Pancreas (tissue), 10 donors: ENCODE measurements at places on chromosomes 1 and 21.
A peak's percentile ranks its signal among the peaks of the same experiment; 100 is the strongest.

DNA sequence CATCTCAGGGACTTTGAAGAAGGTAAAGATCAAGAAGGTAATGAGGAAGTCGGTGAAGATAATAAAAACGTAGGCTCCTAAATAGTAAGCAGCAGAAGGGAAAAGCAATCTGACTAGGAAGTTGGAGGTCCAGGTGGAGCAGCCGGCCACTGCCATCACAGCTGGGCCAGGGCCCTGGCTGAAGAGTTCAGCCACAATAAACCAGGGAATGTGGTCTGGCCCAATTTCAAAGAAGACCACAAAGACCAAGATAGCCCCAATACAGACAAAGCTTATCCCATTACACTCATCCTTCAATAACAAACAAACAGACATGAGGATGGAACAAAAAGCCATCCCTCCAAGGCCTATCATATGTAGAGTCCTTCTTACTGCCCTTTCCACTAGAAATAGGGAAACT, 18.4 kb upstream of the JAK1 start:
- DNase-seq: no peak

- no peak for DNase-seq
Measured at GRCh38 chr21:17784180-17784598, 35.0 kb downstream of the C21orf91 start.

- DNase-seq: no peak
Measured at GRCh38 chr1:236861560-236862218, 66.6 kb downstream of the MTR start.

DNA sequence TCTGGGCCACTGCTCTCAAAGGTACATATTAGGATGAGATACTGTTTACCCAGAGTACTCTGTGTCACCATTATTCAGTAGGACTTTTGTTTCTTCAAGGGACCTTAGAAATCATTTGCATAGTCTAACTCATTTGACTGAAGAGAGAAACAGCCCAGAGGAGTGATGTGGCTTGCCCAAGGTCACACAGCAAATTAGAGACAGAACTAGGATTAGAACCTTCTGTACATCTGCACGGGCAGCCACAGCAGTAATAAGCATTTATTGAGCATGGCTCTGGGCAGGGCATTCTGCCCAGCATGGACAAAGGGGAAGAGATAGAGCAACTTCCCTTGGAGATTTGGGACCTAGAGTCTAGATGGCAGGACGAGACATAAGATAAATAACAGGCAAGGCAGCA, 5.7 kb upstream of the NHLH1 start:
- DNase-seq: no peak

- no peak for DNase-seq
Measured at GRCh38 chr1:44265656-44266358, 52.5 kb downstream of the DMAP1 start.

DNA sequence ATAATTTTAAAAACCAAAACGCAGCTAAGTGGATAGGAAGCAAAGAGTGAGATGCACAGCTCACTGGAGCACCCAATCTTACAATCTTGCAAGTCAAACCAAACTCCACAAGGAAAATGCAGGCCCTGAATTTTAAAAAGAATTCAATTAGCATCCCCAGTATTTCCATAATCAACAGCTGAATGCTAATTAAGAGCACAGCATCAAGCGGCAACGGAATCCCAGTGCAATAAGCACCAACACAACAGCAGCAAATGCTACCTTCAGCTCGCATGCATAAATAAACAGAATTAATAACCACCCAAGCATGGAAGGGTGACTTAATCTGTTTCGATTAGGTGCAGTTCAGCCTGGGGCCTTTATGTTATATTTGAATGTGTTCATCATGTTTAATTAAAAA, 142.9 kb downstream of the SLC45A1 start:
- no peak for DNase-seq

GRCh38 chr1:168341483-168341975, 60.9 kb downstream of the TBX19 start:
- DNase-seq: no peak

GRCh38 chr21:37206496-37206895, 60.6 kb downstream of the VPS26C start:
- DNase-seq: no peak

- no peak for DNase-seq
Measured at GRCh38 chr1:15261155-15262002, 14.4 kb downstream of the FHAD1 start.

DNA sequence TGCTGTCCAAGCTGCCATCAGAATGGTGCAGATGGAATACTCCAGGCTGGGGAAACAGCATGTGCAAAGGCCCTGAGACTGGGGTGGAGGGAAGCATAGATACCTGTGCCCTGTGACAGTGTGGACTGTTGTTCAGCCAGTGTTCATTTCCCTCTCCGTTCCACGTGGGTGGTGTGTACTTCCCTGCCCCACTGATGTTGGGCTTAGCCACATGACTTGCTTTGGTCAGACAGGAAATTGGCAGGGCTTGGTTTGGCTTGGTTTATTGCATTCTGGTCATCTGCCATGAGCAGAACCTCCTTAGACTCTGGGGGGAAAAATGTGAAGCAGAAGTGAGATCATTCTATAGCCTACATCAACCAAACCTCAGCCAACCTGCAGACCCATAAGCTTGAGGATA, 102.4 kb upstream of the IGSF21 start:
- no peak for DNase-seq

DNA sequence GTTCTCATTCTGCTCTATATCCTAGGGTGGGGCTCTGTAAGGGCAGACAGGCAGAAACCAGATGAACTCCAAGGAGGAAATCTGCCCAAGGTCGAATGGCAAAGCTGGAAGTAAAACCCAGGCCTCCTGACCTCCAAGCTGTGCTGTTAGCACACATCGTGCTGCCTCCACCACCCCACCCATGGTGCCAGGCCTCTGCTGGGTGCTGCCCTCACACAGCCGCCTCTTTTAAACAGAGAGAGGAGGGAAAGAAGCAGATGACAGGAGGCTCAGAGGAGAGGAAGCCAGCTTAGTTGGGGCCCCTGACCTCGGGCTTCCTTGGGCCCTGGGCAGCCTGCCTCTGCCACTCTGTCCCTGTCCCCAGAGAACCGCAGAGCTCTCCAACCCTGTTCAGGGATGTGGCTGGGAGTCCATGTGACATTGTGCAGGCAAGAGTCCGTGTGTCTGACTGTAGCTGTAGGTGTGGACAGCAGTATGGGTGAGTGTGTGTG, 1.1 kb downstream of the SYNC start:
- no peak for DNase-seq

DNA sequence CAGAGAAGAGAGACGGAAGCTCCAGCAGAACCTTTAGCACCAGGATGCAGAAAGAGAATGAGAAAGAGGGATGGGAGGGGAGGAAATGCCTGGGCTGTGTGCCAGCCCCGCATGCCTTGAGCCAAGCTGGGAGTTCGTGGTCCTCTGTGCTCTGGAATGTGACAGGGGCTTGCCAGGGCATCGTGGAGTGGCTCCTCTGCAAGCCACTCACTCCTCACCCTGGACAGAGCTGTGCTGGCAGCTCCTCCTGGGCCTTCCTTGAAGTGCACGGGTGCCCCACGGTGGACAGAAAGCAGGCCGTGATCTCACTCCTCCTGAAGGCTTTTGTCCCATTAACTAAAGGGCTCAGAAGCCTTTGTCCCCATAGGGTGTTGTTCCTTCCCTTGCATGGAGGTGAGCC, 34.8 kb upstream of the PRELP start:
- DNase-seq: peak; percentile 36

- no peak for DNase-seq
Measured at GRCh38 chr1:27342391-27342777, 562 bp downstream of the SYTL1 start.

DNA sequence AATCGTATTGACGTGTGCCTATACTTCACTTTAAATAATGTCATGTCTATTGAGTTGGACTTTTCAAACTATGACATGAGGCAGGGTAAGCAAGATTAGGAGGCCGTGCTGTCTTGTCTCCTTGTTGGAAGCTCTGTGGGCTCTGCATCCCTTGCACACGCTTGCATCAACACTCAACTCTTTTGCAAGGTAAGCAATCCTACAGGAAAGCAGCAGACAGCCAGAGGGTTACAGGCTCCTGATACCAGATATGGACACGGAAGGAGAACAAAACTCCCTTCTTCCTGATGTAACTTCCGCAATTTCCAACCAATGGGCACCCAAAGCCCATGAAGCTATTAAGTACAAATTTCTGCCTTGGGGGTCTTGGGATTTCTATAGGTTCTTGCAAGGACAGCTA, 1520.7 kb upstream of the B3GALT2 start:
- DNase-seq: no peak

GRCh38 chr1:50681931-50682330, 258.7 kb upstream of the DMRTA2 start:
- DNase-seq: no peak

DNA sequence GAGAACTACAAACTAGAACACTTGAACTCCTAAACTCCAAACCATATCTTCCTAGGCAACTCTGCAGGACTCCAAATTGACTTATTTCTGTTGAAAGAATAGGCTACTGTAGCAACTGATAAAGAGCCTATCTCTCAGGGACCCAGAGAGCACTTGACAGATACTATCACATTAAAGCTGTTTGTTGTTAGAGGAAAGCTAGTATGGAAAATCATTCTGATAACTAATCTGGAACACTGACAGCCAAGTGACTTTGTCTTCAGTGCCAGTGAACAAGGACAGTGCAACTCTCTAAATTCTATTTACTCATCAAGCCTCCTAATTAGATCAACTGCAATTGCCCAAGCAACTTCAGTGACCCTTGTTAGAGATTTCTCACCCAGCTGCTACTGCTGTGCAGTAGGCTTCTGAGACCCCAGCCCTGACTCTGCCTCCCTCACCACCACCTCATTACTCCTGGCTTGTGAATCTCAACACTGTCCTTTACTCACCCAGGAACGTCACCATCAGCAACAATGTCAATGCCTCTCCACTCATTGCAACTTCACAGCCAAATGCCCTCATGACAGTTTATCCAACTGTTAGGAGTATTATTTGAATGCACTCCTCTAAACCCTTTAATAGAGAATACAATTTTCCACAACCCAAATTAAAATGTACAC, 7.4 kb upstream of the RGS13 start:
- DNase-seq: no peak

DNA sequence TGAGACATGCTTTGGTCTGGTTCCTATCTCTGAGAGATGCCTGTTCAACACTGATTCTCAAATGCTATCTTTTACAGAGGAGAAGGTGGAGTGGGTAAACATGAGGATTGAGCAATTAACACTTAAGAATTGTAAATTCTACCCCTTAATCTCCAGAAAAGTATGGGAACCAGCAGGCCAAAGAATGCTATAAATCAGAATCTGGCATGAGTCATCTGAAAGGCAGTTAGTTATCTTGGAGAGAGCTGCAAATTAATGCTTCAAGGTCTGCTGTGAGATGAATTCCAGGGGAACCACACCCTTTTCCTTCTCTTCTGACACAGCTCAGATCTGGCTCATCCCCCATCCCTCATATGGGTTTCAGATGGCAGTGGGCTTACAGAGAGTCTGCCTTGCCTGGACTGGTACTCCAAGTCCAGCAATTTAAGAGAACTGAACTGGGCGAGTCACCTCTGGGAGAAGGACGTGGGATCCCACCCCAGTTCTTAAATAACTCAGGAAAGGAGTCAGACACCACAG, 5.2 kb downstream of the S100A10 start:
- no peak for DNase-seq

DNA sequence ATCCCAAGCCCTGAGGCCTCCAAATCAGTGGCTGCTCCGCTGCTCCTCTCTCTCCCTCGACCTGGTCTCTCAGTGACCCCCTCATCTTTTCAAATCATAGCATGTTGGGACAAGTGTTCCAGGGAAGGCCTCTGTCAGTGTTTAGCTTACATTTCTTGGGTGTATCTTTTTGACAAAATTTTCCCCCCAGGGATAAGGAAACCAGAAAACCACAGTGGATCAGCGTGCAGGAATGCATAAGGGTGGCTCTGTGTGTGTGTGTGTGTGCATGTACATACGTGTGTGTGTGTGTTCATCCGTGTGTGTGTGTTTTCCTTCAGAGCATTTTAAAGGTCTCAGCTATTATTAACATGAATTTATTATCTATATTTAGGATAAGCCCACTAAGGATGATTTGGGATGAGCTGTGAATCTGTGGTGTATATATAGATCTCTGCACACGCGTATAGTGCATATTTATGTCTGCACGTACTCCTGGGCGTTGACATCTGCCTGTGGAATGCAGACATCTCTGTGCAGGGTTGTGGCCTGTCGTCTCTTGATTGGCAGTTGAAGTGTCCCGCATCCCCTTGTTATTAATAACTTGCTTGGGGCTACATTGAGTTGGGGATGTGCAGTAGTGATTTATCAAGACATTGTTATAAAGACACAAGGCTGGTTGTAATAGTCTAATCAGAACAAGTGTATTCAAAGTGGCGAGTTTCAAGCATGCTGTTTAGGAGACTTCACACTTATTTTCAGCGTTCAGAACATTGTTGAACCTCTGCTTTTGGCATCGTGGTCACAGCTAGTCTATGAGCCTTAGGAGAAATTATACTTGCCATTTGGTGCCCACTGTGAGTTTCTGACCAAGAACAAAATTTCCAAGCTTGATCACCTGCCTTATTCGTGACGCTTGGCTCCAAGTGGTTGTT, 55.6 kb downstream of the GALNT2 start:
- no peak for DNase-seq

DNA sequence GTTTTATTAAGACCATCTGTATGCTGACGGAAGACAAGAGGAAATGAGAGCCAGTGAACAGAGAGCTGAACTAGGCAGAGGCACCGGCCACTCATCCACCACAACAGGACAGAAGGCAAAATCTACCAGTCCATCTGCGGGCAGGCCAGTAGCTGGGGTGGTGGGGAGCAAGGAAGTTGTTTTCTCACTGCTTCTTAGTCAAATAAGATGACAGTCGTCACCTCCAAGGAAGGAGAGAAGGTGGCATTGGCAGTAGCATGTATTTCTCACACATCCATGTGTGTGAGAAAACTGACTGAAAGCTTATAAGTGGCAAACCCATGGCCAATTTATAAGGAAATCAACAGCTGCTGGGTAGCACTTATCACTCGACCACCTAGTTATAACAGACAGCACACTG, 8.2 kb downstream of the TTC13 start:
- no peak for DNase-seq

DNA sequence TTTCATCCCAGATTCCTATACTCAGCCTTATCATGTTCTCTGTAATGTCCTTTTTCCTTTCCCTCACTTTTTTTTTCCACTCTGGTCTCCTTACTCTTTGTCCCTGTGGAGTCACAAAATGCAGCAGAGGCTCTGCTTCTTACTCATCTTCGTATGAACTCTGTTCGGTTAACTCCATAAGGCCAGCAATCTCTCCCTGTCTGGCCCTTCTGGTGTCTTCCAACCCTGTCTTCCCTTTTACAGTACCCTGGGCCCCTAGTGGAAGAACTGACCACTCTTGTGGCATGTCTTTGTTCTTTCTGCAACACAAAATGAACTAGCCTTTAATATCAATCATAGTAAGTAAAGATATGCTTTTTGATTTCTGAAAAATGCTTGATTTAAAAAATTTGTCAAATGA, 7.1 kb downstream of the CD101 start:
- no peak for DNase-seq
